CD4-positive, alpha-beta T cell treated with Interleukin-17A for 4 hours (primary cell): ENCODE measurements at places on chromosomes 13 and 19.

DNA sequence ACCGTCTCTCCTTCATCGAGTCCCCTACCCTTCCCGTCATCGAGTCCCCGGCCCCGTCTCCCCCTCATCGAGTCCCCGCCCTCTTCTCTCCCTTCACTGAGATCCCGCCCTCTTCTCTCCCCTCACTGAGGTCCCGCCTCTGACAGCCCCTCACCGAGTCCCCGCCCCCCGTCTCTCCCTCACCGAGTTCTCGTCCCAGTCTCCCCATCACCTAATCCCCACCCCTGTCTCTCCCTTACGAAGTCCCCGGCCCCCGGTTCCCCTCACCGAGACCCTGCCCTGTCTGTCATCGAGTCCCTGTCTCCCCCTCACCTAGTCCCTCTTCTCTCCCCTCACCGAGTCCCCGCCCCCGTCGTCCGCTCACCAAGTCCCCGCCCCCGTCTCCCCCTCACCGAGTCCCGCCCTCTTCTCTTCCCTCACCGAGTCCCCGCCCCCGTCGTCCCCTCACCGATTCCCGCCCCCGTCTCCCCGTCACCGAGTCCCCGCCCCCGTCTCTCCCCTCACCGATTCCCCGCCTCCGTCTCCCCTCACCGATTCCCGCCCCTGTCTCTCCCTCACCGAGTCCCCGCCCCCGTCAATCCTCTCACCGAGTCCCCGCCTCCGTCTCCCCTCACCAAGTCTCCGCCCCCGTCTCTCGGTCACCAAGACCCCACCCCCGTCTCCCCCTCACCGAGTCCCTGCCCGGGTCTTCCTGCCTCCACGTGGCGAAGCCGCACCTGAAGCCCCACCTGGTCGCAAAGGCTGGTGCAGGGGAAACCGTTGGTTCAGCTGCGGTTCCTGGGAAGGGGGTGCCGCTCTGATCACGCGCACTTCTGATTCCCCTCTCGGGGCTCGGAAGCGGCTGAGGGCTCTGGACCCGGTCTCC lies 23.9 kb upstream of the ZNF846 start:
- DNase-seq = peak; percentile 100

GRCh38 chr13:38483623-38484022 lies 134.0 kb downstream of the UFM1 start:
- DNase-seq = no peak

DNA sequence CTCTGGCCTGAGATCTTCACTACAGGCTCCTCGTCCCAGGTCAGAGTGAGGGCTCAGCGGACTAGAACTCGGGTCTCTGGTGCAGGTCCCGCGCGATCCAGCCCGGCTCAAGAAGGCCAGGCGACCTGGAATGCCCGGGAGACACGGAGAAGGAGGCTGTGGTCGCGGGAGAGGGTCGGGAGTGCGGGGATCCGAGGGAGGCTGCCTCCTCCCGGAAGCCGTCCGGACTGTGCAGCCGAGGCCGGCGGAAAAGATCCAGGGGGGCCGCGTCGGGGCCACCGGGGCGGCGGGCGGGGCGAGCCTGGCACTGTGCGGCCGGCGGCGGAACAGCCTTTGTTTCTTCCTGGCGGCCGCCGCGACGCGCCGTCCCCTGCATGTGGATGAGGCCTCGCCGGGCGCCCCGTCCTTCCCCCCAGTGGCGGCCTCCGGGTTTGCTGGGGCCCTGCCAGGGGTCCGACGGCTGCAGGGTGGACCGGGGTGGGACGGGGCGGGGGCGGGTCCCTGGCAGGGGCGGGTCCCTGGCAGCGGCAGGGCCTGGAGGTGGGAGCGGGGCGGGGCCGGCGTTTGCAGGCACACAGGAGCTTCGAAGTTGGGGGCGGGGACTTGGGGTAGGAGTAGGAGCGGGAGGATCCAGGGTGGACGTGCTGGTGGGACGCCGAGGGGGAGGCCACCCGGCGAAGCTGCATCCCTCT lies 1.0 kb upstream of the SLC7A10 start:
- DNase-seq = peak; percentile 20

DNA sequence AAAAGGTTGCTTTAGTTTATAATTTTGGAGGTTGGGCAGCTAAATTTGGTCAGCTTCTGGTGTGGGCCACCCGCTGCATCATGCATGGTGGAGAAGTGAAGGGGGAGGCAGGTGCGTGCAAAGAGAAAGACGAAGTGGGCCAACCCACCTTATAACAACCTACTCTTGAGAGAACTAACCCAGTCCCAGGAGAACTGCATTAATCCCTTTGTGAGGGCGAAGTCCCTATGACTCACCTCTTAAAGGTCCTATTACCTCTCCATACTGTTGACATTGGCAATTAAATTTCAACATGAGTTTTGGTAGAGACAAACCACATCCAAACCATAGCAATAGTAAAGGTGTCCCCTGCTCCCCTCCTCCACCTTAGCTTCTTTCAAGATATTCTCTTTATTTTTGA lies 7.7 kb upstream of the FGF9 start:
- DNase-seq = no peak

DNA sequence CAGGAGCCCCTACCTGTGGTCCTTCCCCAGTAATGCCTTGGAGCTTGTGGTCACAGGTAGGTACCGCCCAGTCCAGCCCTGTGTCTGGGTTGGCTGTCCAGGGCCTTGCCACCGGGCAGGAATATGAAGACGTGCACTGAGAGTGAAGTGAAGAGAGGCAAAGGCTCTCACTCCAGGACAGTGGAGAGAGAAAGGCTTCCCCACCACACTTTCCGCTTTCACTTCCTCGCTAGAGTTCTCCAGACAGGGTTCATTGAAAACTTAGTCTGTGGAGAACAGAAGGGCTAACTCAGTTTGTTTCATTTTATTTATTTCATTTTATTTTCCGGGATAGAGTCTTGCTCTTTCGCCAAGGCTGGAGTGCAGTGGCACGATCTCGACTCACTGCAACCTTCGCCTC lies 14.2 kb downstream of the FCAR start:
- DNase-seq = no peak

DNA sequence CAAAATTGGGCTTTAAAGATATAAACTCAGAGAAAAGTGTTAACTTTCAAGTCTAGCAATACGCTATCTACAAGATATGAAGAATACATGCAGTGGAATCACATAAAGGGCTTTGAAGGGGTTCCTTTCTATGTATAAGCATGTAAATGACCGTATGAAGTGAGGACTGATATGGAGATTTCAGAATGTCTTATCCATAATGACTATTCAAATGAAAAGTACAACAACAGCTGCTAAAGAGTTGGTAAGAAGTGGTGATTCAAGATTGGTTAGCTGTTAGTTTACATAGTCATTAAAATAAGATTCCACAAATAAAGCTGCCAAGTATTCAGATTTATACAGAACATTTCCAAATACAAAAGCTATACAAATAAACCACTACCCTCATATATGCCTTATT lies 153.4 kb upstream of the STARD13 start:
- DNase-seq = no peak

DNA sequence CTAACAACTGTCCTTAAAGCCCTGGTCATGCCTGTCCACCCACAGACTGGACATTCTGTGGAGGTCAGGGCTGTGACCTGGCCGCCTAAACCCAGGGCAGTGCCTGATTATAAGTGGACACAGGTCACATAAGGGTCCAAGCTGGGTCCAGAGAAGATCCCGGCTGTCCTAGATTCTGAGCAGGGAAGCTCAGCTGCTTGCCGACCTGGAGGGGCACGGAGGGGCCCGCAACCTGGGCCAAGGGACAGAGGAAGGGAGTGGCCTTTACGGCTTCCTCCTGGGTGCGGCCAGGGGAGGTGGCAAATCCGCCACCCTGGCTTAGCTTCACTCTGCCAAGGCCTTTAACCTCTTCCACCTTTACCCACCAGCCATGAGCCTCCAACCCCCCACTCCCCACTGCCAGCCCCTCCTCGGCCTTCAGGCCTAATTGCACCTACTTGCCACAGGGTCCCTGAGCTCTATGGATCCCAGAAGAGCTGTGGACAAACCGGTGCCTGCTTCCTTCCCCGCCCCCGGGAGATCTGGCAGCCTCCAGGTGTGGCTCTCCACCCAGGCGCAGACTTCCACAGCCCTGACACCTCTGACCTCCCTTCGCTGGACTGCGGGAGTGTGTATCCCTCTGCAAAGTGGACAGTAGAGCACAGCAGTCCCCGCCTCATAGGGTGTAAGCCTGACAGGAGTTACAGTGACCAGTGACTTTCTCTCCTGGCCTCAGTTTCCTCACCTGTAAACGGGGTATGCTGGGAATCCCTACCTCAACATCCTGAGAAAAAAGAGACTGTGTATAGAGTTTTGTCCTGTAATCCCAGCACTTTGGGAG lies 1.7 kb downstream of the CD320 start:
- DNase-seq = no peak

DNA sequence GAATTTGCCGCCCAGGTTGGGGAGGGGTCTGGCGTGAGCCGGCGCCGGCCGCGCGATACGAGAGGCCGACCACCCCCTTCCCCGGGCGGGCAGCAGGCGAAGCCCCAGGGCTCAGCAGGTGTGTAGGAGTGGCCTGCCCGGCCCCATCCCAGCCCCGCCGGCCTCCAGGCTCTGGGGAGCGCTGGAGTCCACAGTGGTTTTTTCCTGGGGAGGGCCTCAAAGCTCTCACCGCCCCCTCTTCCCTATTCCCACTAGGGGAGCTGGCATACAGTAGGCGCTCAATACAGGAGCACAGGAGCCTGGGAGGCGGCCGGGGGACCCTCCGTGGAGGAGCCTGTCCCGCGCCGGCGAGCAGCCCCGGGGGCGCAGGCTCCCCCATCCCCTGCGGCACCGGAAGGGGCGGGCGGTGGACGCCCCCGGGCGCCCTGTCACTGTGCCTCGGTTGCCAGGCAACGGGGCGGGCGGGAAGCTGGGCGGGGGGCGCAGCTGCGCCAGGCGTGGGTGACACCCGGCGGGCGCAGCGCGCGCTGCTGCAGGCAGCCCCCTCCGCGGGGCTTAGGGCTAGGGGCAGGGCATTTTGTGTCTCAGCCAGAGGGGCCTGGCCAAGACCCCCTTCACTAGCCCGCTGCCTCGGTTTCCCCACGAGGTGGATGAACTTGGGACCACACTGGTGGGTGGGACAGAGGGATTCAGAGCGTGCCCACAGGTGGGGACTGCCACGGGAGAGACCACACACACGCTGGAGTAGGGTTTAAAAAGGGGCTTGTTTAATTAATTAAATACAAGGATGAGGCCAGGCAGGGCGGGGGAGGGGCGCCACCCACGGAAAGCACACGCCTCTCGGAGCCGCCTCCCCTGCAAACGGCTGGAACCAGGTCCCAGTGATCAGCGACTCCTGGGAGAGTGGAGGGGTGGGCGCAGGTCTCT lies 3.6 kb upstream of the REXO1 start:
- DNase-seq = peak; percentile 86

GRCh38 chr13:41019578-41020347 lies 647 bp upstream of the ELF1 start:
- DNase-seq = no peak

DNA sequence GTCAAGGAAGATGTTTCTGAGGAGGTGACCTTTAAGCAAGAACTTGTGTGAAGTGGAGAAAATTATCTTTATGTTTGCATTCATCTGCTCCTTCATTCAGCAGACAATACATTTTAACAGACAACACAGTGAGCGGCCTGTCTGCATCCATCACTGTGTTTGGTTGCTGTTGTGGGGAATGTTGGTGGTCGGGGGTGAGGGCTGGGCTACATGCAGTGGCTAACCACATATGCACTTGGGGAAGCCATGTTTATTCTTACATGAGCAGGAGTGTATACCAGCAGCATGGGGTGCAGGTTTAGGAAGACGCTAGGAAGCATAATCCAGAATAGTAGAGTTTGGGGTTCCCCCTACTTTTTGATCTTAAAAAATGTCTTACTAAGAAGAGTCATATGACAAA lies 66.4 kb downstream of the DHRS12 start:
- DNase-seq = no peak

GRCh38 chr13:24629320-24629719 lies 50.9 kb upstream of the ATP12A start:
- DNase-seq = no peak

DNA sequence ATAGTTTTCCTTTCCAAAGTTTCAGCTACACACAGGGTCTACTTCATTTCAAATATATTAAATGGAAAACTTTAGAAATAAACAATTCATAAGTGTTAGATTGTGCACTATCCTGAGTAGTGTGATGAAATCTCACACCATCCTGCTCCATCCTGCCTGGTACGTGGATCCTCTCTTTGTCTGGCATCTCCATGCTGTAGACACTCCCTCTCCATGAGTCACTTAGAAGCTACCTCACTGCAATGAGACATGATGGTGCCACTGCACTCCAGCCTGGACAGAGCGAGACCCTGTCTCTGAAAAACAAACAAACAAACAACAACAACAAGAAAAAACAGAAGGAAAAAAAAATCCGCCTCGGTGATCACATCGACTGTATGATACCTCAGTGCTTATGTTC lies 191.8 kb downstream of the PCCA start:
- DNase-seq = no peak
